Stimulated activated naive CD8-positive, alpha-beta T cell treated with anti-CD3 and anti-CD28 coated beads, Interleukin-15, Interleukin-2, amounts not matched to agents 100 U/mL and 50 U/mL, for 24 hours (primary cell): ENCODE measurements at places on chromosomes 11 and 22.

- DNase-seq: no peak
These were observed 1380.6 kb upstream of the RAG2 start for GRCh38 chr11:37978647-37979046.

DNA sequence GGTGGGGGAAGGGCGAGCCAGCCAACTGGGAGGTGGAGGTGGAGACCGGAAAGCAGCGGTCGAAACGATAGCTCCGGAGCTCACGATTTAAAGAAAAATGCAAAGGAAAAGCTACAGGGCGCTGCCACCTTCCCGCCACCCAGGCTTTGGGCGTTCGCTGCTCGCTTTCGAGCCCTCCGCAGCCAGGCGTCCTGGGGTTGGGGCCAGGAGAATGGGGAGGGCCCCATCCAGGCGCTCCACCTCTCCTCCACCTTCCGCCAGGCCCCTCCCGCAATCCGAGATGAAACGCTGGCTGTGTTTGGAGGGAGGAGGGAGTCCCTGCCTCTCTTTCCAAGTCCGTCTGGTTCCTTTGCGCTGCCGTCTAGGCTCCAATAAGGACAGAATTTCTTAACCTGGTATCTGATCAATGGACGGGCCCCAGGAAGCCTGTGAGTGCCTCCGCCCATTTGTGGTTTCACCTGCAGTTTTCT, 483 bp upstream of the ABTB2 start:
- DNase-seq: no peak

- DNase-seq: peak; percentile 55
These were observed 15.2 kb downstream of the PRR33 start for GRCh38 chr11:1876361-1877063.

GRCh38 chr11:15555161-15555560, 440.4 kb downstream of the INSC start:
- no peak for DNase-seq

DNA sequence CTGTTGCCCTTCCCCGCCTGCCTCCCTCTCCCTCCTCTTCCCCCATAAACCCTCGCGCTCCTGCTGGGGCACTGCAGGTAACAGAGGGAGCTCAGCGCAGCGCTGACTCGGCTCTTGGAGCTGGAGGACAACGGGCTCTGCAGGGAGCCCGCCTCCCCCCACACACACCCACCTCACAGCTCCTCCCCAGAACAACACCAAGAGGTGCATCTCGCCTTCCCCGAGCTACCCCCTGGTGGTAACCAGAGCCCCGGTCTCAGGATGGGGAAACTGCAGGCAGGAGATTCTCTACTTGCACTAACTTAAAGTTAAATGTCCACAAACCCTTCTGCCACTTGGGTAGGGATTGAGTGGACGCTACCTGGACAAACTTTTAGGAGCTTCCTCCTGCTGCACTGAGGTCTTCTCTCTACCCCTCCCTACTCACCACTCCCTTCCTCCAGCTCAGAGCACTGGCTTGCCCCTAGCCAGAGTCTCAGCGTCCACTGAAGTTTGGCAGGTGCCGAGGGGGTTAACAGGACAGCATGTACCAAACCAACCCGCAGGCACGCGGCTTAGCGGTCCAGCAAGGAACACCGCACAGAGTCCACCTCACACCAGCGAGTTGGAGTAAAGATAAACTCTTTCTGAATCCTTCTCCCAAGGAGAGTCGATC, 4.0 kb upstream of the SCN4B start:
- peak; percentile 24 for DNase-seq

DNA sequence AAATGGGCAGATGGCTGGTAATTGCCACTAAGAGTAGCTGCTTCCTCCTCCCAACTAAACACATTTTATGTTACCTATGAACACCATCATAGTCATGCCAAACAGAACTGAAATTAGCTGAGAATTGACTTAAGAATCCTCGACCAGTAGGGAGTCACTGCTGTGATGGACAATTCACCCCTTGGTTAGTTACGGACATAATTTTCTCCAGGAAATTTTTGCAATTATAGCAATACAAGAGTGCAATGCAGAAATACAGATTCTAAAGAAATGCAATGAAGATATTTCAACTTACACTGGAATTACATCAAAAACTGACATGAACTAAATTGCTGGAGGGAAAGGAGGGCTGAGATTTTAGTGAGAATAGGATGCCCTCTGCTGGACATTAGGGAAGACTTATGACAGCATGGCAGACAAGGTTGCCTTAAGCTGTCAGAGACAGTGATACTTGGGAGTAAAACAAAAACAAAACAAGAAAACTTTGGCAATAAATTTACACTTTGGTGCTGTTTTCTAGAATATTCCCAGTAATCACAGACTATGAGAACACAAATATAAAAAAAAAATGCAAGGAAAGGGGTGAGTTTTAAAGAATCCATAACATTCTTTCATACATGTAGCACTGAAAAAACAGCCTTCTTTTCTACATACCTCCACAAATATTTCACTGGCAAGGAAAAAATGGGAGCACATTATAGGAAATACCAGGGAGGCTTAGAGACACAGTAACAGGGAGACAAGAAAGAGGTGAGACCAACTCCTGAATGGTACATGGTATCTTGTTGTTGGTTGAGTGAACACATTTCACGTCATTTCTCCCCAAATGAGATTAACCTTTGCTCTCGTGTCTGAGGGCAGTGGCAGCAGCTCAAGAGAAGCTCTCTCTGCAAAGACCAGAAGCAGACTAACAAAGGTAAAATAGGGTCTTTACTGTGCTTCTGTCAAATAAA, 11.2 kb upstream of the PPP2R1B start:
- DNase-seq: no peak

DNA sequence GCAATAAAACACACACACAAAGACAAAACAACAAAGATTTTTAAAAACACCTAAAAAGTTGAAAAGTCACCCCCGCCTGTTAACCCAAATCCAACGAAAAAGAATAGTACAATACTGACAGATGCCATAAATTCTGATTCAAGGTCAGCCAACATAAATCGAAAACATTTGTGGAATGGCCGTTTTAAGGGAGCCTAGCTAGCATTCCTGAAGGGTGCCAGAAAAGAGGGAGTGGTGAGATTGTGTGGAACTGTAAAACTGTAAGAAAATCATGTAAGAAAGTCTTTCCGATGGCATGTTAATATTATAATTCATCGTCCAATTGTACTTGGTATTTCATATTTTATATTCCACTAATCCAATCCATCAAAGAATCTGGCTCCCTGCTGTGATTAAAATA, 75.1 kb downstream of the RAB38 start:
- DNase-seq: no peak

- no peak for DNase-seq
These were observed 51.6 kb downstream of the MS4A13 start for GRCh38 chr11:60566776-60567175.

DNA sequence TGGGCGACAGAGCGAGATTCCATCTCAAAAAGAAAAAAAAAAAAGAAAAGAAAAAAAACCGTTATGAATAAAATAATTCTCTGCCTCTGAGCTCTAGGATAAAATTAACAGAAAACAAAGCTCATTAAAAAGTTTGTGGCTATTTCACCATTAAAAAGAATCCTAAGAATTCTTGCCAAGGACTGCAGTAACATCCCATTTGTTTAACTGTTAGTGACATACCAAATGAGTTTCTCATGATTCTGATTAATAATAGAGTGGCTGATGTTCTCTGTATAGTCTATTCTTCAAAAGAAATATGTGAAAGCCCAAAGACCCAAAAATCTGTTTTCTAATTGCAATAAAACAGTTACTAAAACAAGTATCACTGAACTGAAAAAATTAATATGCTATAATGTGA, 19.7 kb downstream of the CLNS1A start:
- DNase-seq: no peak

GRCh38 chr11:43212279-43212678, 99.5 kb upstream of the API5 start:
- no peak for DNase-seq

DNA sequence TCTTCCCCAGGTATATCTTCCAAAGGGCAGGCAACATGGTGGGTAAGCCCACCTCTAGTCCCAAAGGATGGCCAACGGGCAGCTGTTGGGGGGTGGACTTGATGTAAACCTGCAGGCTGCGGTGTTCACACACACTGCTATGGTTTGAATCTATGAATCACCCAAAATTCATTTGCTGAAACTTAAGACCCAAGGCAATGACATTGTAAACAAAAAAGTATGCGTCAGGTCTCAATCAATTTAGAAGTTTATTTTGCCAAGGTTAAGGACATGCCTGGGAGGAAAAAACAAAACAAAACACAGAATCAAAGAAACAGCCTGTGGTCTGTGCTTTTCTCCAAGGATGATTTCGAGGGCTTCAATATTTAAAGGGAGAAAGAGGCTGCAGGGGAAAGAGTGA, 18.3 kb downstream of the RCN1 start:
- no peak for DNase-seq

DNA sequence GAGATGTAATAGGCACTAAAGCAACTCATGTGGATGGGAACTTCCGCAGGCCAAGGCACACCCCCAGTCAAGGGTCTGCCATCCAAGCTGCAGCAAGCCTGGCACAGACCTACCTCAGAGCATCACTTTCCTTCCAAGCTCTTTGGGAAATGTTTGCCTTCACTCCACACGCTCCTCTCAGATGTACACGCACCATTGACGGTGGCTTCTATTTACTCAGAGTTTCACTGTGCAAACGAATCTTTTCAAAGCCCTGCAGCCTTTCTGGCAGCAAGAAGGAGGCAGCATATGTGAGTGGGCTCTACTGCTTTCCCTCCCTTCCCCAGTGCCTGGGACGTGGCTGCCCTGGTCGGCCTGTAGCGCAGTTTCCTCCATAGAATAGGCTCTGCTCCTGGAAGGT, 60.9 kb upstream of the USP47 start:
- no peak for DNase-seq

DNA sequence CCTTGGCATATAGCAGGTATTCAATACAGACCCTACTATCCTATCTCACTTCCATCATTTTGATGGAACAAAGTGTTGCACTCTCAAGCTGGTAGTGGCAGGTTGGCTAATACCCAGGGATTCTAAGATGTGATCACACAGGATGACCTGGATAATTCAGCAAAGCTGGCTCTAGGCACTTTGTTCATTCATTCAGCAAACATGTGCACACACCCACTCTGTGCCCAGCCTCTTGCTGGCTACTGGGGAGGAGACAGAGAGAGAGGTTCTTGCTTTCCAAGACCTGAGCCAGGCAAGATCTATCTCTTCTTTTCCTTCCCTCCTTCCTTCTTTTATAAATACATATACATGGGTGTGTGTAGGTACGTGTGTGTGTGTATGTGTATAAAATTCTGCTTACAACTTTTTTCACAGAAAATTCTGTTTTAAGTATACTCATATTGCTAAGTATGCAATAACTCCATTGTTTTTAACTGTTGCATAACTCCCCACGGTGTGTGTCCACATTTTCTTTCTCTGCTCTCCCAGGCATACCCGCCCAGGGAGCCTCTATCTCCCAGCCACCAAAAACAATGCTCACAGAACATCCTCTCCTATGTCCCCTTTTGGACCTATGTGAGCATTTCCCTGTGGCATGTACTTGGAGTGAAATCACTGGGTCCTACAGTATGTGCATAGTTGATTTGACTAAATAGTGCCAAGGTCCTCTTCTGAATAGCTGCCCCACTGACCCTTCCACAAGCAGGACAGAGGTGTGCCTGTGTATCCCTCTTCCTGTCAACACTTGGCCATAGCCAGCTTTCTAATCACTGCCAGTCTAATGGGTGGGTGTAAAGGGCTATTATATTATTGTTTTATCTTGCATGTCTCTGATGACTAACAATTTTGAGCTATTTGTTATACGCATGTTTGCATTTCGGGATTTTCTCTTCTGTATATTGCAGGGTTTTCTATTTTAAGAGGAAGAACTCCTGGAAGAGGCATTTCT, 27.5 kb downstream of the CLPB start:
- DNase-seq: no peak

DNA sequence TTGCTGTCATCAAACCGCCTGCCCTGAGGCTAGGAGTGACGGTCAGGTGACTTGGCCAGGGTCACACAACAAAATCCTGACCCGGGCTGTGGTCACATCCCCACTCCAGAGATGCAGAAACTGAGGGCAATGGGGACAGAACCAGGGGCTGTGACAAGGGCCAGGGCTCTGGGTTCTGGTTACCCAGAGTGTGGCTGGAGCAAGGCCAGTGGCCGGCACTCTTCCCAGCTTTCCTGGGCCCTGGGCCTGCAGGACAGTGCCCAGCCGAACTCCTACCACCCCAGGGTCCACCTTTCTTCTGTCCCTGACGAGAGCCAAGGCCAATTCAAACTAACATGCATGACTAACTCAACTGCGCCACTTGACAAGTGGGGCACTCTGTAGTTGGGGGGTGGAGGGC, 35.9 kb downstream of the ARVCF start:
- no peak for DNase-seq

GRCh38 chr11:76587820-76588454, 82.6 kb downstream of the LRRC32 start:
- no peak for DNase-seq

GRCh38 chr22:37328017-37328416, 45.7 kb downstream of the CYTH4 start:
- DNase-seq: no peak

GRCh38 chr22:29762263-29762662, 4.5 kb downstream of the ZMAT5 start:
- no peak for DNase-seq

DNA sequence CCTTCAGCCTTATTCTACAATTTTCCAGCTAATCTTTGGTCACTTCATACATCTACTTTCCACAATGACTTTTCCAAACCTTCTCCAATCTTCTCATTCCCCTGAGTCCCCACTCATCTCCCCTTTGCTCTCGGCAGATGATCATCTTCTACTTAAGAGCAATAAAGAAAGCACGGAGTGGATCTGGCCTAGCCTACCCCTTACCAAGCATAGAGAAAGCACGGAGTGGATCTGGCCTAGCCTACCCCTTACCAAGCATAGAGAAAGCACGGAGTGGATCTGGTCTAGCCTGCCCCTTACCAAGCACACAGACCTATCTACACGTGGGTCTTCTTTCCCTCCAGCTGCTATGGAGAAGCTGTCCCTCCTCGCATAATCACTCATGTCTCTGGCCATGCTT, 558.6 kb downstream of the OPCML start:
- DNase-seq: no peak

- DNase-seq: no peak
These were observed 845.0 kb downstream of the TBC1D22A start for GRCh38 chr22:47607486-47607885.

- no peak for DNase-seq
These were observed 52.2 kb downstream of the DNAJC24 start for GRCh38 chr11:31421820-31422219.

DNA sequence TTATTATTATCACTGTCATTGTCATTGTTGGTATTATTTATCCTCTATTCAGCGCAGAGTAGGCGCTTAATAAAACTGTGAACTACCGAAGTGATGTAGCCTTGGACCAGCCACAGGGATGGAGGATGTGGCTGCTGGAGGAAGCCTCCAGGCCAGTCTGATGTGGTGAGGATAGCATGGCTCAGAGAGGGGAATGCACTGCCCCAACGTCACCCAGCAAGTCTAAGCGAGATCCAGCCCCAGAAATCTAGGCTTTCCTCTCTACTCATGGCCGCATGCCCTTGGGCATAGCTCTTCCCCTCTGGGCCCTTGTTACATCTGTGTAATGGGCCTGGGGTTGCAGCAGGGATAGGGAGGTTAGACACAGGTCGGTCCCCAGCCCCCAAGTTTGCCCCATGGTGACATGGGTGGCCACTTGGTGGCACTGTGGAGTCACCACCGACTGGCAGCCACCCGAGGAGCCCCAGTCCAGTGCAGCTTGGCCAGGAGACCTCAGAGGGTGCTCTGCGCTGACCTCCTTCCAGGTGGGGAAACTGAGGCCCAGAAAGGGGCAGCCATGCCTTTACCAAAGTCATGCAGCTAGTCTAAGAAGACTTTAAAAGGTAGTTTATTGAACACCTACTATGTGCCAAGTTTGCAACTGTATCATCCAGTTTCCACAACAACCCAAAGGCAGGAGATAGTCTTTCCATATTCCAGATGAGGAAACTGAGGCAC, 395.7 kb downstream of the MN1 start:
- DNase-seq: peak; percentile 49

- no peak for DNase-seq
These were observed 5.7 kb downstream of the POLR3H start for GRCh38 chr22:41538583-41538982.
